ENCODE measurements at places on chromosomes 3 and 15.

GRCh38 chr3:33218446-33219174 is at the start of gene SUSD5:
SUSD5 (minus strand) TSS chr3:33218810; CDS start chr3:33218797, 13 bp downstream.
- no peak for DNase-seq

- no peak for DNase-seq
These were observed 112.5 kb downstream of the CPNE4 start for GRCh38 chr3:131922356-131922755.

DNA sequence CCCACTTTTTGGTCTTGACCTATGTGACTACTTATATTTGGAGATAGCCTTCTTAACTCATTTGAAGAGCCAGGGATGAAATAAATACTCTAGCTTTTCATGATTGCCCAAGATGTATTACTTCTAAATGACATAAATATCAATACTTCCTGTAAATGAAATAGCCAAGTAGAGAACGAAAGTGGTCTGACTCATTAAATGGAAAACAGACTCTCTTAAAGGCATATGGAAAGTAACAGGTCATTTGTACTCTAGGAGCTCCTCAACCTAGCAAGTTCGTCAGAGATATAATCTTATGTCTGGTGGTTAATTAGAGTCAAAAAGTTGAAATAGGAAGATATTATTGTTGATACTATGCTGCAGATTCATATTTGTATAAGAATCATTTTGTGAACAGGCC is 1105.4 kb downstream of the TUSC7 start:
- no peak for DNase-seq

DNA sequence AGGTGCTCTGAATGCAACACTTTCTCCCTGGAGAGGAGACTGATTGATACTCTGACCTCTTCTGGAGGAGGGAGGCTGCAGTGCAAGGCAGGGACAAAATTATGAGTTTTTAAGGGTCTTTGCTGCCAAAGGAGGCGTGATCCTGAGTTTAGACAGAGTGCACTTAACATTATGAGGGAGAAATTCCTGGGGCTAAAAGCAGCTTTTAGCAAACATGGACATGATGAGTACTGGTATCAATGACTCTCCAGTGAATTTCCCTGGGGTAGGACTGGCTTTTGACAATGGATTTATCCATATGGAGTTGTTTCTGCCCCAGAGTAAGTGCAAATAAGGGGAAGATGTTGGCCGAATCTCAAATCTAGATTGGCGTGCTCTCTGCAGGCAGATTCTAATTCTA is 133.1 kb downstream of the THSD4 start:
- DNase-seq, result no peak

DNA sequence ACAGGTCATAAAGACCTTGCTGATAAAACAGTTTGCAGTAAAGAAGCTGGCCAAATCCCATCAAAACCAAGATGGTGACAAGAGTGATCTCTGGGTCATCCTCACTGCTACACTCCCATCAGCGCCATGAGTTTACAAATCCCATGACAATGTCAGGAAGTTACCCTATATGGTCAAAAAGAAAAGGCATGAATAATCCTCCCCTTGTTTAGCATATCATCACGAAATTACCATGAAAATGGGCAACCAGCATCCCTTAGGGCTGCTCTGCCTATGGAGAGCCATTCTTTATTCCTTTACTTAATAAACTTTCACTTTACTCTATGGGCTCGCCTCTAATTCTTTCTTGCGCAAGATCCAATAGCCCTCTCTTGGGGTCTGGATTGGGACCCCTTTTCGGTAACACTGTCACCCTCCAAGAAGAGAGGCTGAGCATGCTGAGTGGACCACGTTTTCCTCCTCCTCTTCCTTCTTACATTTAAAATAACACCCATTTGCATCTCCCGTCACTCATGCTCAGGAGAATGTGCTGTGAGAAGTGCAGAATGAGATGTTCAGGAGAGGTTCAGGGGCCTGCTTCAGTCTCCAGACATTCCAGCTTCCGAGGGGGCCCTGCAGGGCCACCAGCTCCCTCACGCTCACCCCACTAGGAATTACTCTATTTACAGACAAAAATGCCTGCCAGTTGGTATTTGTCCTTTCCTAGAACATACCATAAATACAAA is 47.3 kb downstream of the NSMCE3 start:
- DNase-seq, result no peak

DNA sequence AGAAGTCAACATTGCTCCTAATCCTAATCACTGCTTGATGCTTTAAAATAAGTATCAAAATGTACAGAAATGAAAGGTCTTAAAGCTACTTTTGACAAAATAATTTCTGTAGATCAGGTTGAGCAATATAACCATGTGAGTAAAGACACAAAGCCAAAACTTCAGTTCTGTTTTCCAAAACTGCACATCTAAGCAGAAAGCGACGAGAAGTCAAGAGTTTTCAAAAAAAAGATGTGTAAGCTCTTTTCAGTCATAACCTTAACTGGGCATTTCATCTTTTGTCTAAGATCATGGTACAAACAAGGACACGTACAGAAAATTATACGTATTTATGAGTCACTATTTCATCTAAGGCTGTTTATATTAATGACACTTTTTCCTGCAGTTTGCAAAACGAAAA is 608.8 kb downstream of the FOXP1 start:
- DNase-seq, result no peak

Measured in stimulated activated CD4-positive, alpha-beta T cell treated with anti-CD3 and anti-CD28 coated beads, Interleukin-2, amount 100 ng/mL, for 4 hours (primary cell).